ENCODE measurements at places on chromosomes 2 and 18. TPM values are rescaled to one million over a fixed set of nuclear protein-coding genes. Genes with fewer than 3 reads are reported as not detected.

- no peak overlapping the region for H3K27ac ChIP-seq
- H3K4me1 ChIP-seq = no peaks in the 10 kb centered on the region
- peaks cover 15% of the 10 kb centered on the region for H3K36me3 ChIP-seq
- no peak overlapping the region for H3K4me3 ChIP-seq
Measured at GRCh38 chr18:12686100-12686499, 16.4 kb downstream of the CEP76 start.

DNA sequence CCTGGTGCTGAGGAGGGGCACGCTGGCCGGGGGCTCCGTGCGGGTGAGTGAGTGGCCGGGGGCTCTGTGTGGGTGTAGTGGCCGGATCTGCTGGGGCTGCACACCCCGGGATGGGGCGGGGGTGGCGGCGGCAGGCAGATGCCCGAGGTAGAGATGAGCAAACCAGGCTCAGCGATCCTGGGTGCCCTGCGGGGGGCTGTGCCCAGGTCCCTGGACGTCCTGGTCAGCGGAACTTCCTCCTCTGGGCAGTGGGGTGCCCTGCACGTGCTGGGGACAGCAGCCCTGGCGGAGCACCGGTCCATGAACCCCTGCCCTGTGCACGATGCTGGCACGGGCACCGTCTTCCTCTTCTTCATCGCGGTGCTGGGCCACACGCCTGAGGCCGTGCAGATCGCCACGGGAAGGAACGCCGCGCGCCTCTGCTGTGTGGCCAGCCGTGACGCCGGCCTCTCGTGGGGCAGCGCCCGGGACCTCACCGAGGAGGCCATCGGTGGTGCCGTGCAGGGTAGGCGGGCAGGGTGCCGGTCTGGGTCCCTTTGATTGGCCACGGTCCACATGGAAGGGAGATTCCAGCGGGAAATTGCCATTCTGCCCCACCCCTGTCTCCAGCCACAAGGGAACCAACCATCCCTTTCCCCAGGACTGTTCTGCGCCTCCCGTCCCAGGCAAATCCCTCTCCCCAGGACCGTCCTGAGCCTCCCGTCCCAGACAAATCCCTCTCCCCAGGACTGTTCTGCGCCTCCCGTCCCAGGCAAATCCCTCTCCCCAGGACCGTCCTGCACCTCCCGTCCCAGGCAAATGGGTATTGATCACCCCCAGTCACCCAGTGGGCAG lies 5.9 kb downstream of the NEU4 start:
- H3K27me3 ChIP-seq = no peaks in the 10 kb centered on the region
- H3K36me3 ChIP-seq = no peaks in the 10 kb centered on the region
- H3K4me1 ChIP-seq = peaks cover 22% of the 10 kb centered on the region
- no peak overlapping the region for H3K4me3 ChIP-seq

- no peaks in the 10 kb centered on the region for H3K36me3 ChIP-seq
- H3K4me3 ChIP-seq = no peak overlapping the region
- no peaks in the 10 kb centered on the region for H3K27me3 ChIP-seq
- no peaks in the 10 kb centered on the region for H3K4me1 ChIP-seq
- DNase-seq = no peak
- no peak overlapping the region for H3K27ac ChIP-seq
Measured at GRCh38 chr2:208546860-208547650, 140.5 kb downstream of the PTH2R start.

- H3K36me3 ChIP-seq = no peaks in the 10 kb centered on the region
- no peak overlapping the region for H3K4me3 ChIP-seq
- DNase-seq = no peak
- peaks cover 4% of the 10 kb centered on the region for H3K27me3 ChIP-seq
- H3K4me1 ChIP-seq = no peaks in the 10 kb centered on the region
- no peak overlapping the region for H3K27ac ChIP-seq
Measured at GRCh38 chr2:20676353-20677215, 9.6 kb downstream of the GDF7 start.

DNA sequence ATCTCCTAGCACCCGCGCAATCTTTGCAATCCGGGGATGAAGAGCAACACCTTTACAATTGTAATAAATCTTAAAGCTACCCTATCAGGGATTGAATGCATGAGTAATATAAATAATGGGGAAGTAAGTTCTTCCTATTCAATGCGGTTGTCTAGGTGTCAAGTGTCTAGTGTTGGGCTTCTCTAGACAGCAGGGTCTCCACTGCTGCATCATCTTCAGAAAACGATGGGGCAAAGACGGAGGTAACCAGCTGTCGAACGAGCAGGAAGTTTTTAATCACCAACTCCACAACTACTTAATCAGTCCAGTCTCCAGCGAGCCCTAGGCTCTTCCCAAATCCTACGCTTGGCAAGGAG lies 573 bp downstream of the STAM2 start:
- no peak for DNase-seq
- H3K27me3 ChIP-seq = no peaks in the 10 kb centered on the region
- peaks cover 33% of the 10 kb centered on the region for H3K4me1 ChIP-seq
- peak overlapping the region; percentile 92 for H3K27ac ChIP-seq
- H3K36me3 ChIP-seq = no peaks in the 10 kb centered on the region

DNA sequence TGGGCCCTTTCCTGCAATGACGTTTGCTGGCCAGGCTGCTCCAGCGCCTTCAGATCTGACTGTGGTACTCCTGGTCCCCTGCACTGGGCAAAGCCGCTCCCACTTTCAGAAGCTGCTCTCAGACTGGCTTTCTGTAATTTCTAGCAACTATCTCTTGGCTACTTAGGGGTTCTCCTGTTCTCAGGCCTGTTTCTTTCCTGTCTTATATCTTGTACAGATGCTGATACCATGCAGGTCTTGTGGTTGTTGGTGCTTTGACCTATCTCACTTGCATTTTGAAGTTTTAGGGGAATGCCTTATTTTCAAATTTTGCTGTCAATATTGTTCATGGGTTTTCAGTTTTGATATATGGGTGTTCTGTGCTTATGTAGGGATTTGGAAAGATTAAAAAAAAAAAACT lies 145.8 kb downstream of the CLIP4 start:
- H3K36me3 ChIP-seq = no peaks in the 10 kb centered on the region
- no peaks in the 10 kb centered on the region for H3K27me3 ChIP-seq
- no peak overlapping the region for H3K27ac ChIP-seq
- no peak overlapping the region for H3K4me3 ChIP-seq
- no peak for DNase-seq
- no peaks in the 10 kb centered on the region for H3K4me1 ChIP-seq

KLHL30 gene
- 29.0 TPM for total RNA-seq

SMYD1 gene
- 74.8 TPM for total RNA-seq

- no peak overlapping the region for H3K4me3 ChIP-seq
- H3K27me3 ChIP-seq = no peaks in the 10 kb centered on the region
- no peak for DNase-seq
- H3K4me1 ChIP-seq = no peaks in the 10 kb centered on the region
Measured at GRCh38 chr2:205296959-205297358, 385.3 kb upstream of the NRP2 start.

ERLEC1 gene
- total RNA-seq = 55.7 TPM

IAH1 gene
- 45.9 TPM for total RNA-seq

DNA sequence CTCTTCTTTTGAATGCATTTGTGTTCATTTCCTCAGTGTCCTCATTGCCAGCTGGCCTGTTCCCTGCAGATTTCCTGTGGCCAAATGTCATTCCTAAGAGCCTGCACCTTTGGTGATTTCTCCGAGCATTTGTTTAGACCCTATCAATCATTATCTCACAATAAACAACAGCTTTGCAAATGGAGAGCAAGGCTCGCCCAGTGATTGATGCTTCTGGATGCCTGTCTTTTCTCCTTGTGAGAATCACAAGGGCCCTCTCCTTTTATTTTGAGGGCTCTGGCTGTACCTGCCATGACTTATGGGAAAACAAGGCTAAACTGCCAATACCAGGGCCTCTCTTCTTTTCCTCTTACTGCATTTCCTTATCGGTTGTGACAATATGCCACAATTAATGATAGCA lies 1454.4 kb upstream of the CELF4 start:
- no peak overlapping the region for H3K27ac ChIP-seq
- DNase-seq = no peak
- H3K4me3 ChIP-seq = no peak overlapping the region
- H3K36me3 ChIP-seq = no peaks in the 10 kb centered on the region
- no peaks in the 10 kb centered on the region for H3K27me3 ChIP-seq

SCN7A gene
- 30.6 TPM for total RNA-seq

- no peak overlapping the region for H3K4me3 ChIP-seq
- H3K36me3 ChIP-seq = peaks cover 18% of the 10 kb centered on the region
- H3K4me1 ChIP-seq = peaks cover 5% of the 10 kb centered on the region
- DNase-seq = no peak
- no peak overlapping the region for H3K27ac ChIP-seq
Measured at GRCh38 chr2:61055557-61055956, 10.1 kb upstream of the SANBR start.

GRCh38 chr2:56012221-56012765 lies 88.7 kb upstream of the EFEMP1 start:
- no peak for DNase-seq
- H3K27me3 ChIP-seq = no peaks in the 10 kb centered on the region
- H3K27ac ChIP-seq = no peak overlapping the region

DNA sequence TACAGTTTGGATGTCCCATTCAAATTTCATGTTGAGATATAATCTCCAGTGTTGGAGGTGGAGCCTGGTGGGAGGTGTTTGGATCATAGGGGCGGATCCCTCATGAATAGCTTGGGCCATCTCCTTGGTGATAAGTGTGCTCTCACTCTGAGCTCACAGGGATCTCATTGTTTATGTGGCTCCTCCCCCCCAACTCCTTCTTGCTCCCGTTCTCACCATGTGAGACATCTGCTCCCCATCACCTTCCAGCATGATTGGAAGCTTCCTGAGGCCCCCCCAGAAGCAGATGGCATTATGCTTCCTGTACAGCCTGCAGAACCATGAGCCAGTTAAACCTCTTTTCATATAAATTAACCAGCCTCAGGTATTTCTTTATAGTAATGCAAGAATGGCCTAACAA lies 3.0 kb upstream of the INPP1 start:
- no peaks in the 10 kb centered on the region for H3K36me3 ChIP-seq
- H3K4me3 ChIP-seq = no peak overlapping the region
- DNase-seq = no peak
- no peaks in the 10 kb centered on the region for H3K27me3 ChIP-seq

INHBB gene
- total RNA-seq = 0.74 TPM

DNA sequence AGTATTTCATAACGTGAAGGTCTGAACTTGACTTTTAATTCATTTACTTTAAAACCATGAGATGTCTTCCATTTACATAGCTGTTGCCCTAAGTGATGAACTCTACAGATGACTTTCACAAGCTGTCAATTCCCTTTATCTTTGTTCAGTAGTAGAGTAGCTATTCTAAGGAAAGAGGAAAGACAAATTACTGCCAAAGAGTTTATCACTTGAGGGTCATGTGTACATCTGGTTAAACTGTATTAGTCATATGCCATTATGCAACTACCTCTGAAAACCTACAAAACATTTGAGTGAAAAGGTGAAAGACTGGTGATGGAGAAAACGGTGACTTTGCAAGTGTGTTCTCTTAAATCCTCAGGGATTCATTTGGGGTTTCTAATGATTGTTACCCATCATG lies 763.9 kb downstream of the TMEM182 start:
- H3K4me3 ChIP-seq = no peak overlapping the region
- H3K27ac ChIP-seq = no peak overlapping the region
- H3K4me1 ChIP-seq = no peaks in the 10 kb centered on the region

MAPRE3 gene
- 33.4 TPM for total RNA-seq

AKAIN1 gene
- not detected for total RNA-seq

- no peak for DNase-seq
- H3K27ac ChIP-seq = no peak overlapping the region
- H3K4me3 ChIP-seq = no peak overlapping the region
- no peaks in the 10 kb centered on the region for H3K27me3 ChIP-seq
Measured at GRCh38 chr2:8481463-8482009, 200.3 kb upstream of the ID2 start.

DNA sequence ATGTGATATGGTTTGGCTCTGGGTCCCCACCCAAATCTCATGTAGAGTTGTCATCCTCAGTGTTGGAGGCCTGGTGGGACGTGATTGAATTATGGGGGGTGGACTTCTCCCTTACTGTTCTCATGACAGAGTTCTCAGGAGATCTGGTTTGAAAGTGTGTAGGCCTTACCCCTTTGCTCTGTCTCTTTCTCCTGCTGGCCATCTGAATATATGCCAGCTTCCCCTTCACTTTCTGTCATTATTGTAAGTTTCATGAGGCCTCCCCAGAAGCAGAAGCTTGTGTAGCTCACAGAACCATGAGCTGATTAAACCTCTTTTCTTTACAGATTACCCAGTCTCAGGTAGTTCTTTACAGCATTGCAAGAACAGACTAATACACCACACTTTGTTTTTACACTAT lies 222.3 kb downstream of the DOK6 start:
- H3K4me3 ChIP-seq = no peak overlapping the region
- no peak overlapping the region for H3K27ac ChIP-seq
- no peaks in the 10 kb centered on the region for H3K27me3 ChIP-seq
- H3K4me1 ChIP-seq = no peaks in the 10 kb centered on the region
- no peak for DNase-seq

DNA sequence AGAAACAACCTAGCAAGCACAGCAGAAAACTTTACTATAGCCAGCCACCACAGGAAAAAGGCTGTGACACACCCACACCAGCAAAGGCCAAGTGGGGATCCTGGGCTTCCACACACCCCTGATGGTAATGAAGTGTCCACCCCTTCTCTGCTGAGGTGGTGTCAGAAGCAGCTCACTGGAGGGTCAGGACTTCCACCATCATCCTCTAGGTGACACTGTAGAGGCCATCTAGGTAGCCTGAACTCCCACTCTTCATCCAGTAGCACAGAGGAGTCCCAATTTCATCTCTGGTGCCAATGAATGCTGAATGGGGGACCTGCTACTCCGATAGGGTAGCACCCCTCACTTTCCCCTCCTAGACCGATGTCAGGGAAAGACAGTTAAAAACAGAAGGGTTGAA lies 1544.4 kb downstream of the LRP1B start:
- no peak overlapping the region for H3K4me3 ChIP-seq
- no peak overlapping the region for H3K27ac ChIP-seq
- H3K27me3 ChIP-seq = no peaks in the 10 kb centered on the region
- H3K36me3 ChIP-seq = no peaks in the 10 kb centered on the region
- DNase-seq = no peak

DNA sequence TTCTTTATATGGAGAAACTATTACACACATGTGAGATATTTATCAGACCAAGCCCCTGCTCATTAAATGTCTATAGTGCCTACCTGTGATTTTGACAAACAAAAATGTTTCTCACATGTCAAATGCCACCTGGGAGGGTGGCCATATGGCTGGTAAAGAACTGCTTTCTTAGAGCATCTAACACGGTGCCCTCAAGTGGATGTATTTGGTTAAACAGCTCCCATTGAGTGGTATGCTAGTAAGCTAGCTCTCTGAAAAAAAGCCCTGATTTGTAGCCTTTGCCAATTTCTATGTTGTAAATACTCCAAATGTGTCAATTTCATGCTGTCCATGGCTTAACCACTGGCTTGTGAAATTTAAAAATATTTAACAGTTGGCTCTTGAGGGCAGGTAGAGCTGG lies 94.6 kb downstream of the PMAIP1 start:
- no peaks in the 10 kb centered on the region for H3K4me1 ChIP-seq
- no peak for DNase-seq
- H3K27ac ChIP-seq = no peak overlapping the region
- no peak overlapping the region for H3K4me3 ChIP-seq

AFF3 gene
- total RNA-seq = 16.2 TPM

DNA sequence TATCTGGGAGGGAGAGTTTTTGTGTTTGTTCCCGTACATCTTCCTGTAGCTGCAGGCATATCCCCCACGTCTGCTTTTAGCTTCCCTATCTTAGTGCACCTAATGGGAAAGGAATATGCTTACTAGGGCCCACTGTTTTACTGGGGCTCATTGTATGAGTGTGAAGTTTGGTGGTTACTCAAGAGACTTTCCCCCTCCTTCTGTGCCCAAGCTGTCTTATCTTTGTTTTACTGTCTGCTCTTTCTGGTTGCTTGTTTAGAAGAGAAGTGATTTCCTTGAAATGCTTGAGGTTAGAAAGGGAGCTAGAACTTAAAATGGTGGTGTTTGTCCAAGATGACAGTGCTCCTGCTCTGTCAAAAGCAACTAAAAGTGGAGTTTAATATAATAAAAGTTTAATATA lies 7.3 kb downstream of the PTH2R start:
- DNase-seq = no peak
- no peaks in the 10 kb centered on the region for H3K27me3 ChIP-seq
- no peak overlapping the region for H3K27ac ChIP-seq
- no peaks in the 10 kb centered on the region for H3K4me1 ChIP-seq
- no peaks in the 10 kb centered on the region for H3K36me3 ChIP-seq

Measured in right atrium auricular region (tissue), 2 donors.